Left ventricle myocardium inferior (tissue), 1 donor: ENCODE measurements at places on chromosomes 11 and 22. TPM values are rescaled to one million over a fixed set of nuclear protein-coding genes. Genes with fewer than 3 reads are reported as not detected.
A peak's percentile ranks its signal among the peaks of the same experiment; 100 is the strongest.

The CCDC81 gene
- 0.71 TPM for total RNA-seq

DNA sequence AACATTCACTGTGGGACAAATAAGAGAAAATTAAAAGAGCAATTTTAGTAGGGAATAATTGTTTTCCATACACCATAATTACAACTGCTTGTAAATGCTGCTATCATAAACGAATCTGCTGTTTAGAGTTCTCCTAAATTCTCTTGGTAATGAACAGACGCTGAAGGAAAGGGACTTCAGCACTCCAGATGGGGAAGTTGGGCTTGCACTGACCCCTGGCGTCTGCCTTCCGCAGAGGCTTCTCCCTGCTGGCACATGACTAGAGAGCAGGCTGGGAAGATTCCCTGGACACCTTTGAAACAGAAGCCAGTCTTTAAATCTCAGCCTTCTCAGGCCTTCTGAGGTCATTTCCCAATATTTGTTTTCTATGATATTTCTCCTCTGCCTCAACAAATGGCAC lies 84.1 kb downstream of the NXPE2 start:
- DNase-seq: peak; percentile 60

DNA sequence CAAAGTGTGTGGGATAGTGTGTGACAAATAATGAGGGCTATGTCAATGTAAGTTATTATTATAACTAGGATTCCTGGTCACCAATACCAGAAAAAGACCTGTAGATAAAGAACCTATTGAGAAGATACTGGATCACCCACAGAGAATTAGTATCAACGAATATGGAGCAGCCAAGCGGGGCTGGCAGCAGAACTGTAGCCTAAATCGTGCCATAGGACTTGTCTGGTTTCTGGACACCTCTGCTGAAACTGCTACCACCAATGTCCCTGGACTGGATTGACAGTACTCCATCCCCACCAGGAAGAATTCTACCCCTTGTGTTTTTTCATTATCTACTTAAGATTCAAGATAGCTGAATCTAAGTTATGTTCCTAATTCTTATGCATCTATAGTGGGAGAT lies 30.3 kb upstream of the PAX6 start:
- no peak for DNase-seq

- no peak for DNase-seq
These were observed 92.8 kb downstream of the ARHGAP8 start for GRCh38 chr22:44845191-44845590.
